ENCODE measurements at places on chromosomes 2 and 18. TPM values are rescaled to one million over a fixed set of nuclear protein-coding genes. Genes with fewer than 3 reads are reported as not detected.

The SKOR2 gene
- polyA plus RNA-seq = not detected

The ADI1 gene
- 72.0 TPM for polyA plus RNA-seq

The TEX44 gene
- not detected for polyA plus RNA-seq

DNA sequence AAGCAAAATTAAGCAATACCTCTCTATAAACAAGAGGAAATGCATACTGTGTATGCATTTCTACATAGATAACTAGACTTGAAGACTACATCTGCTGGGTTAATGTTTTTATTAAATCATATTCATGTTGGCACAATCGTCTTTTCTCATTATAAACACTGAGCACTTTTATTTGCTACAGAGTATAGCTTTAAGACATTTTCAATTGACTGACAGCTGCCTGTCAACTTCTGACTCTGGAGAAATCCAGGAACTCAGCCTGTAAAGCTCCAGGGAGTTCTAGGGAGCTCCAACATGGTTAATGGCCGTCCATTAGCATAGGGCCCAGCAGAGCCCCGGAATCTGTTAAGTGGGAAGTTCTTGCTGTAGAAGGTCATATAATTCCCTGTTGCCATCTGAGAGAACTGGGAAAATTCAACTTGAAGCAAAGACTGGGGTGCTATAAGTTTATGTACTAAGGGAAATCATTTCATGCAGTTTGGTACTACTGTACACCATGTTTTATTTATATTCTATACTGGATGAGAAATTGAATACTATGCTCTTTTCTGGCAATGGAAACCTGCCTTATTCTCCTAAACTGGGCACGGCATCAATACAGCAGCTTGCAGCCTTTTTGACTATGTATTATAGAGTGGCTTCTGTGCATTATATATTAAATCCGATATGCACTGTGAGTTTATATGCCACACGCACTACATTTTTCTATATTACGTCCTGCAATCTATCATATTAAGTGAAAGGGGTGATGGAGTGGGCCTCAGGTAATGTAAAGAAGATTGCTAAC lies 243.5 kb upstream of the ZNF521 start:
- DNase-seq = no peak

- DNase-seq = no peak
Measured at GRCh38 chr2:141767051-141767450, 363.8 kb downstream of the LRP1B start.

- DNase-seq = peak; percentile 84
Measured at GRCh38 chr18:44680273-44681075, at the start of gene SETBP1. Gene SETBP1 (plus strand): TSS chr18:44680888. CDS start chr18:44701347, 20,459 bp downstream.

GRCh38 chr2:168612719-168613118 lies 156.6 kb downstream of the CERS6 start:
- DNase-seq = no peak

- no peak for DNase-seq
Measured at GRCh38 chr2:215681799-215682596, 246.1 kb upstream of the FN1 start.

- DNase-seq = no peak
Measured at GRCh38 chr2:84641021-84641420, 124.7 kb downstream of the DNAH6 start.

GRCh38 chr2:127592761-127593227 lies 53.2 kb upstream of the GPR17 start:
- DNase-seq = no peak

GRCh38 chr18:58106289-58107070 lies 62.5 kb downstream of the NEDD4L start:
- no peak for DNase-seq

All from left kidney (tissue), 8 donors.